ENCODE measurements at places on chromosomes 6 and 20. TPM values are rescaled to one million over a fixed set of nuclear protein-coding genes. Genes with fewer than 3 reads are reported as not detected.

DNA sequence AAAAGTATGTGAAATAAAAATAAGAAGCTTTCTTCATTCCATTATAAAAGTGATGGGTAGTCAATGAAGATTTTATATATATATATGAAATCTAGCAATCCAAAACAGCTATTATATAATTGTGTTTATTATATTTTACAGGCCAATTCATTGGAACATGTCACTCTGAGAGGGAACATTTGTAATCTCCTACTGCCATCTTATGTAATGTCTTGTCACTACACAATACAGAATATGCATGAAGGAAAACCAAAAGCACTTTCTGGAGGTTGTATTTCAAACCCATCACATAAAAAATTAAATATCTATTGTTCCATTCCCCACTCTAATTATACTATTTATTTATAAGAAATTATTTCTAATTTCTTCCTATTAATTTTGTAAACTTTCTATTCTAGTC lies 31.5 kb upstream of the IRAK1BP1 start:
- DNase-seq = no peak

DNA sequence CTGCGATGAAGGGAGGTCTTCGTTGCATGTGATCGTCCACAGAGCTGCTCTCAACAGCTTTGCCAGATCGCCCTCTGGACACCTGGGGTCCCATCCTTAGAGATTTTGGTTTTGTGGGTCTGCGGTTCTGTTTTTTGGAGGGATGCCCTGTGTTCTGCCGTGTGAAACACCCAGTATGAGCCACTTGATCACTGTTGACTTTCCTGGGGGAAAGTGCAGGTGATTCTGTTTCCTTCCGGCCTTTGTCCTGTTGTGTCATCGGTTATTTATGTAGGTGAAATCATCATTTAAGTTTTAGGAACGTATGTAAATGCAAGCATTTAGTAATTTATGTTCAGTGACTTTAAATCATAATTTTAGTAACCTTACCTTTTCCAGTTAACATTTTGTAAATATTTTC lies 56.4 kb upstream of the SLC22A1 start:
- DNase-seq = no peak

GRCh38 chr6:162825597-162825996 lies 97.8 kb downstream of the PACRG start:
- no peak for DNase-seq

DNA sequence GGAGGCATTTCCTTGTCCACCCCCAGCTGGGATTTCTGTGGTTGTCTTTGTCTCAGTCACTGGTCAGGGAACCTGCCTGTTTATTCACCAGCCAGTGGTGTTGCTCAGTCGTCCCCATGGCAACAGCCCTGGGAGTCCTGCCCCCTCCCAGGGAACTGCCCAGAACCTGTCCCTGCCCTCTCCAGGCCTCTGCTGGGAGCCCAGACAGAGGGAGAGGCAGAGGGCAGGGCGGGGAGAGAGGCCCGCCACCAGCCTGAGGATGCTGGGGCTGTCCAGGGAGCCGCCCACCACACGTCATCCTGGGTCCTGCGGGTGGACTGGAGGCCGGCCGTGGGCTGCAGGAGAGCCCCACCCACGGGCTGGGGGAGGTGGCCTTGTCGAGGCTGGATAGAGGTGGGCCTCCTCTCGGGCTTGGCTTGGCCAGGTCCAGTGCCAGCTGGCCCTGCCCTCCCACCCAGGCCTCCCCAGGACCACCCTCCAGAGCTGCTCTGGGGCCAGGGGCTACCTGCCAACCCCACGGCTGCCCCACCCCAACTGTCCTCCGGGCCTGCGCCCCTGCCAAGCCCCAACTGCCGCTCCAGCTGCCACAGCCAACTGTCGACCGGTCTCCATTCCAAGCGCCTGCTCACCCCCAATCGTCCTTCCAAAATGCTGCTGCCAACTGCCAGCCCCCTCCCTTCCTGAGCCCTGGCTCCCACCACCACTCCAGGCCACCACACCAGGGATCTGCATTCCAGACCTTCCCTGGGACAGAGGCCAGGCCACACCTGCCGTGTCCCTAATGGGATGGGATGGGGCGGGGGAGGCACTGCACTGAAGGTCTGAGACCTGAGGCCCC lies 4.2 kb upstream of the ZBTB46 start:
- DNase-seq = peak; percentile 92

DNA sequence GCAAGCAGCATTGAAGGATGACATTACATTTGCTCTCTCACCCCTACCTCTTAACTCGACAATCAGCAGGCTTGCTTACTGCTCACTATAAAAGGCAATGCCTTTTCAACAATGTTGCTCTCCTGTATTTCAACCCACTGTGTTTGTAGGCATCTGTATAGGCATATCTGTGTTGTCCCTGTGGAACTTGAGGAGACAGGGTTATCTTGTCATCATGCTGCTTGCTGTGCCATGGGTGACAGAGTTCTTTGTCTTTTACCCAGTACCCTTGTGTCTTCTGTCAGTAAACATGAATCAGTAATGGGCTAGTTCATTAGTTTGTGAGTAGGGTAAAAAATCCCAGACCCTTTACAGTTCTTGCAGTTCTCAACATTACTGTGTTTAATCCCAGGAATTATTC lies 25.2 kb downstream of the PHF3 start:
- DNase-seq = no peak

GRCh38 chr6:157117431-157118095 lies 205.8 kb downstream of the TMEM242 start:
- no peak for DNase-seq

GRCh38 chr20:46739431-46740213 lies 30.2 kb downstream of the SLC2A10 start:
- no peak for DNase-seq

GRCh38 chr20:52859156-52859876 lies 112.8 kb upstream of the TSHZ2 start:
- DNase-seq = no peak

GRCh38 chr20:23111307-23111943 lies 25.3 kb upstream of the CD93 start:
- no peak for DNase-seq

GRCh38 chr6:16380220-16380809 lies 141.9 kb downstream of the GMPR start:
- DNase-seq = no peak

- DNase-seq = no peak
Measured at GRCh38 chr6:47135772-47136171, 93.6 kb upstream of the ADGRF1 start.

- DNase-seq = no peak
Measured at GRCh38 chr6:81575442-81575841, 177.0 kb downstream of the TENT5A start.

DNA sequence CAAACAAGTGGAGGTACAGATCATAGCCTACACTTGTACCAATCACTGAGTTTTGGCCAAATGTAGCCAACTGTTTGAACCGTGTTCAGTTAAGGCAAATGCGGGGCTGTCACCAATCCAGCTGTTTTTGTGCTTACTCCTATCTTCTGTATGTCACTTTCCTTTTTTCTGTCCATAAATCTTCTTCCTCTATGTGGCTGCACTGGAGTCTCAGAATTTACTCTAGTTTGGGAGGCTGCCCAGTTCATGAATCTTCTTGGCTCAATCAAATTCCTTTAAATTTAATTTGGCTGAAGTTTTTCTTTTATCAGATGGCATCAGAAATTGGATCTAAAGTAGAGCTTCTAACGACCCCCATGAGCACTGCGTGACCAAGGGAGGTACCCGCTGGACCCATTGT lies 11.7 kb upstream of the STX7 start:
- DNase-seq = no peak

DNA sequence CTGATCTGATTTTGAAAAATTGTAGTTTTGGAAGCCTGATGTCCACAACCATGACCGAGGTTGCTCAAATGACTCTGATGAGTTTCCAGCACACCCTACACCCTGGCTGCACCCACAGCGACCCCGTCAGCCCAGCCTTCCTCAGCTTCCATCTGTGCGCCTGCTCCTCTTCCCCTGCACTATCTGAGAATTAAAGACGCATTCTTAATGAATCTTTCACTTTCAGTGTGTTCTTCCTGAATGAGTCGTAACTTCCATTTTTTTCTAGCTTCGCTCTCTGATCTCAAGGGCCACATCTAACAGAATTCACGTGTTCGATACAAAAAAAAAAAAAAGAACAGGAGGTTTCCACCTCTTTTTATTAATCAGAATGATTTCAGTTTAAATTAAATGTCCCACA lies 21.3 kb upstream of the RREB1 start:
- DNase-seq = no peak

DNA sequence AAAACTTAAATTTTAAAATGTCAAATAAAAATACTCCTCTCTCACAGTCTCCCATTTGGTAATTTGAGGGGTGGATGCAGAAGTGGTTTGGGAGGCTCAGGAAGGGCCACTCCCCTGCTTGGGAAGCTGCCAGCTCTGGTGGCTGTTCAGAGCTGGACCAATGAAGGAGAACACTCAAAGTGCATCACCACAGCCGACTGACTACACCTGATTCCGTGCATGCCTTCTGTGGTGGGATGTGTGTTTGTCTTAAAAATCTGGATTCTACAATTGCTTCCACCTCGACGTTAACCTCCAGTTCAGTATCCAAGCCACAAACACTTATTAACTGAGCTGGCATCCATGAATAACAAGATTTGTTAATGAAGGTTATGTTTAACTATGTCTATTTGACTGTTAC lies 137.3 kb downstream of the FOXC1 start:
- DNase-seq = no peak

- no peak for DNase-seq
Measured at GRCh38 chr20:51484141-51484815, 58.2 kb downstream of the NFATC2 start.

DNA sequence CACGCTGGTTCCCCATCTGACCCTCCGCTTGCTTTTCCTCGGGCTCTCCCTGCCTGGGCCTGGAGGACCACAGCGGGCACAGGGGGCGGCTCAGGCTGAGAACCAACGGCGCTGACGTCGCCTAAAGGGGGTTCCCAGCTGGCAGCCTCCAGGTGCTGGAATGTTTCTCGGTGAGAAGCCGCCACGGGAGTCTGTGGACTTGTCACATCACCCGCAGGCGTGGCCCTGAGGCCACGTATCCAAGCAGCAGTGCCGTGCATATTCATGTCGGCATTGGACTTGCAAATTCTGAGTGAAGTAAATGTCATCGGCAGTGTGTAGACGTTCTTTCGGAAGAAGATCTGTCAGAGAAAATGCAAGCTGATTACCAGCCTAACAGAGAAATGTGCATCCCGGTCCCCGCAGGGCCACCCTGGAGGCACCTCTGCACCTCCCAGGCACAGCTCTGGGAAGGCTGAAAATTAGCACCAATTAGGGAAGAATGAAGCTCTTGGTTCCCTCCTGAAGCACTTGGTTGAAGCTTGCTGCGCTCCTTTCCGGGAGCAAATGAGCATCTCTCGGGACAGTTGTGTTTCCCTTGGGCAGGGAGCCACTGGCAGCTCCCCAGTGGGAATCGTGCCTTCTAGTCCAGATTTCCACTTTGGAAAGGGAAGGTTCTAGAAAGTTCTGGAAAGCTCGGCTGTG lies 24.3 kb downstream of the NTSR1 start:
- DNase-seq = no peak

DNA sequence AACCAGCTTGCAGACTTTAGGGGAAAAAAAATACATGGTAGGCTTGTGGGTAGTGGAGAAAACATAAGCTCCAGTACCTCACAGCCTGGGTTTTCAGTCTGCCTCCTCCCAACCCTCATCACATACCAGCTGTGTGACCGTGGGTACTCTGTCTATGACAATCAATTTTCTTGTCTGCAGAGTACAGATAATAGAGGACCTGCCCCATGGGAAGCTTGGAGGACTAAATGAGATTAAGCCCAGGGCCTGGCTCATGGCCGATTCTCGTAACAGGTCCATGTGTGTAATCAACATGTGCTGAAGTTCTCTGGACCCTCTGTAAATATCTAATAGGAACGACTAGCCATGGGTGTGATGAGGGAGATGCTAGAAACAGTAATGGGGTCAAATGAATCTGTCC lies 34.0 kb downstream of the NT5E start:
- DNase-seq = no peak

DNA sequence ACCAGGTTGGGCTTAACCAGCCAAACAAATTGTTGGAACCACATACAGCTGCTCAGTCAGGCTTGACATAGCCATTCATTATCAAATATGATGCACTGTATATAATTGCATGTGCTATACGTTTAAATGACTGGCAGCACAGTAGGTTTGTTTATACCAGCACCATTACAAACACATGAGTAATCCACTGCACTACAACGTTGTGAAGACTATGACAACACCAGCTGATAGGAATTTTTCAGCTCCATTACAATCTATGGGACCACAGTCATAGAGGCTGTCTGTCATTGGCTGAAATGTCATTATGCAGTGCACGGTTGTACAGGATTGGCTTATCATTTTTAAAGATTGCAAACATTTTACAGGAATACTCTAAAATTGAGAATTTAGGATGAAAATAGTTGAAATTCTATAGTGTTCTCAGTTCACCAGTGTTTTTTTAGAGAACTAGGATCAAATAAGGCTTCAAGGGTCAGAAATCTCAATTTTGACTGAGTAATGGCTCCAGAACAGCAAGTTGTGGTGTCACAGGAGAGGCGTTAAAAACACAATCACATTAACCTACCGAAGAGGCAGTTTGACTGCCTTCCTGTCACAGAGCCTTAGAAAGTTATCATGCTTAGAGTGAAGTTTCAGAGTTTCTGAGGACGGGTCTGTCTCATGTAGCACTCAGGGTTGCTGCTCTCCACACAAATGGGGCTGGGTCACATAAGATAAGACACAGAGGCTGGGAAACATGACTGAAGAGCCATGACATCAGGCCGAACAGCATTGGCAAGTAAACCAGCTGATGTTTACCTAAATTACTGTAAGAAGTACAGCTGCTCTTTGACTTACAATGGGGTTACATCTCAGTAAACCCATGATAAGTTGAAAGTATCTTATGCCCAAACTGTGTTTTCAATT lies 60.7 kb upstream of the SMLR1 start:
- DNase-seq = no peak

DNA sequence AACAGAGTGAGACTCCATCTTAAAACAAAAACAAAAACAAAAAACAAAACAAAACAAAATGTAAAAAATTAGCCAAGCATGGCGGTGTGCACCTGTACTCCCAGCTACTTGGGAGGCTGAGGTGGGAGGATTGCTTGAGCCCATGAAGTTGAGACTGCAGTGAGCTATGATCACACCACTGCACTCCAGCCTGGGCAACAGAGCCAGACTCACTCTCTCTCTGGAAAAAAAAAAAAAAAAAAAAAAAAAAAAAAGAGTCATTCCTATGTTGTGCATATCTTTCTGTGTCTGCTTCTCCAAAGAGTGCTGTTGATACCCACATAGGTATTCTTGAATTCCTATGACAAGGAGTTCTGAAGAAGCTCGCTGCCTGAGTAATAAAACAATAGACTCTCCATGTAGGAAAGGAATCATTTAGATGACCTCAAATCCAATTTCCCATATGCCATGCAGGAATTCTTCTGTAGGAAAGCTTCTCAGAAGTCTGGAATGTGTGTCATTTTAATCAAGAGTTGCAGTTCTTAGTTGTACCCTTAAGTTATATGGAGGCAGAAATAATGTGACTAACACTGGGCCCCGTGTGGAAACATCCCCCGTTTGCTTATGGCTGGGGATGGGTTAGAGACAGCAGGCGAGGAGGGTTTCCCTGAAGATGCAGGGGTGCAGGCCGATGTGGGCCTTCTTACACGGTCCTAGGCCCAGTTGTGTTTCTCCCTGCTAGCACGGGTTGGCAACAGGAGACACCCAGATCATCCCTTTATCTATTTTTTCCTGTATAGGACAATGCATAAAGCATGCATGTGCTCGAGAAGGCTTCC lies 79.4 kb downstream of the ZDHHC14 start:
- DNase-seq = no peak

Gene FILIP1
- 2.4 TPM for polyA plus RNA-seq

Gene HLA-DRB5
- 6.3 TPM for polyA plus RNA-seq

Gene HLA-DOA
- 5.9 TPM for polyA plus RNA-seq

Gene MBOAT1
- polyA plus RNA-seq = 29.7 TPM

Gene OR2B6
- not detected for polyA plus RNA-seq

Gene TFAP2C
- polyA plus RNA-seq = 1.1 TPM

Gene POM121L2
- not detected for polyA plus RNA-seq

Gene C20orf144
- polyA plus RNA-seq = 0.33 TPM
